SK-N-MC (cell line): ENCODE measurements at places on chromosomes 12 and 14.

- no peak for DNase-seq
These were observed 34.6 kb upstream of the PPP2R5C start for GRCh38 chr14:101726954-101727302.

- no peak for DNase-seq
These were observed 191.7 kb upstream of the DIO2 start for GRCh38 chr14:80403036-80403435.

- no peak for DNase-seq
These were observed 66.7 kb upstream of the ATP2B1 start for GRCh38 chr12:89775063-89775985.

DNA sequence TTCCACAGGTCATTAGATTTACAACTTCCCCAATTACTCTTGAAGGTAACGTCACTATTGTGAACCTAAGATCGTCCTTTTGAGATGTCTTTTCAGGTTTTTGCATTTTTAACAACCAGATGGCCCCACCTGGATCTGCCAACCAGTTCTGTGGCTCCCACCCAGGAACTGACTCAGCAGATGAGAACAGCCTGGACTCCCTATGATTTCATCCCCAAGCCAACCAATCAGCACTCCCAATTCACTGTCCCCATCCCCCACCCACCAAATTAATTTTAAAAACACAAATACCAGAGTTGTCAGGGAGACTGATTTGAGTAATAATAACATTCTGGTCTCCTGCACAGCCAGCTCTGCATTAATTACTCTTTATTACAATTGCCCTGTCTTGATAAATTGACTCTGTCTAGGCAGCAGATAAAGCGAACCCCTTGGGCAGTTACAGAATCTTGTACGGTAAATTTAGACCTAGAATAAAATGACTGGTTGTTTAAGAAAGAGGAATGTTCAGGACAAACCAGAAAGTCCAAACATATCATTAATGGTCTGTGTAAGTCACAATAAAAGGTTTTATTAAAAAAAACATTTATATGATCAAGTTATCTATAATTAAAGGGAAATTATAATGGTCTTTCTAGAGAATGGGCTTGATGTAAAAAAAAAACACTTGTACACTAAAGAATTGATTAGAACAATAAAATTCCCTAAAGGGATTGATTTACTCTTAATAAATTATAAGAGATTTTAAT is 55.8 kb downstream of the COX16 start:
- DNase-seq, result no peak

- no peak for DNase-seq
These were observed 21.1 kb upstream of the C14orf180 start for GRCh38 chr14:104558231-104559027.

DNA sequence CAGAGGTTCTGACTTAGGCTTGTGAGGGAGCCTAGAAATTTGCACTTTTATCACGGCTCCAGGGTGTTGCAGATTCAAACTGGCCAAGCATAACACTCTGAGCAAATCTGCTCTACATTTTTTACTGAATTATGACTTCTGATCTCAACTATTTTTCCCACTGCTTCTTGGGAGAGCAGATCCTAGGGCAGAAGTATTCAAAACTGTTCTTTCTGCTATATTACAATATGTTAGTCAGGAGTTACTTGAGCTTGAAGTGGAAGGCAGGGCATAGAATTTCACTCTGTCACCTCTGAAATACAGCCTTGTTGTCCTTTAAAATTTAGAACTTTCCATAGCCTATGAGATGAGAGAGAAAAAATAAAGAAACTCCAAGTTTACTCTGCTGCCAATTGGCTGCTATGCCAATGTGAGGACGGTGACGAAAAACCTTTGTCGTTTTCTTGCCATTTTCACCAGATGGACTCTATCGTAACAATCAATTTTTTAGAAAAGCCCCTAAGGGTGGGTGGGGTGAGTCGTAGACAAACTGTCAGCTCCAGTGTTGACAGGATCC is 16.4 kb upstream of the KERA start:
- DNase-seq, result no peak

DNA sequence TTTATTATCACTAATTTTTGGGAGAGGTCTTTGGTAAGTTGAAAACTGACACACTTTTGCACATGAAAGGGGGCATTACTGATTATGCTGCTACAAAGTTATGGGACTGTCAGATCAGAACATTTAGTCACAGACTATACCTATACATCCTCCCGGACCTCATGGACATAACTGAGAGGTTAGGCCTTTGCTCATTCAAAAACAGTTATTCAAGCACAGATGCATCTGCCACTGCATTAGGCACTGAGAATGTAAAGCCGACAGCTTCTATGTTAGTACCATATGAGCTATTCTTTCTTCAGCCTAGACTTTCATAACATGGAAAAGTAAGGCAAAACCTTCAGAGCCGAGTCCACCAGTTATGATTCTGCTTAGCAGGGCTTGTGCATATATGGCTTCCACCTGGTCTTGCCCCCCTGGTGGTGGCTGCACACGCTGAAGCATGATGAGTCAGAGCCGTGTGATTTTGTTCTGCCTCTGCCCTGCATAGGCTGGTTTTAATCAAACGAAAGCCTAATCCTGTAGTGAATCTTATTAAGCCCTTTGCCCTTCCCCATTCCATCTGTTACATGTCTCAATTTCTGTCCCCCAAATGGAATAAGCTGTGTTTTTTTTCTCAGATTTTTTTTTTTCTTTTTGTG is 21.8 kb upstream of the RNU6-8 start:
- no peak for DNase-seq

DNA sequence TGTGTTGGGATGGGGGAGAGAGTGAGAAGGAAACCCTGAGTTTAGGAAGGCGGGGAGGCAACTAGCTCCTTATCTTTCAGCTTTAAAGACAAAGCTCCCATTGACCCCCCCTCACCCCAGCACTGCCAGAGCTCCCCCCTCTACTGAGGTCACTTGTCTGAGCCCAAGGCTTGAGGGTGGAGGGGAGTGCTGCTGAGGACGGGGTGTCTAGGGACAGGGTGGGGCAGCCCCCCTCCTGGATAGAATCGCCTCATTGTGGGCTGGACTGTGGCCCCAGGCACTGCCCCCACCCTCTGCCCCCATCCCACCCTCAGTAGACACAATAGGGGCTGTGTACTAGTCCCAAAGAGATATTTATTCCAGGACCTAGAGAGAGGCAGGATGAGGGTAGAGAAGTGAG is 3.0 kb downstream of the ERBB3 start:
- DNase-seq, result no peak

GRCh38 chr14:95198320-95198719 is 41.0 kb upstream of the DICER1 start:
- no peak for DNase-seq

DNA sequence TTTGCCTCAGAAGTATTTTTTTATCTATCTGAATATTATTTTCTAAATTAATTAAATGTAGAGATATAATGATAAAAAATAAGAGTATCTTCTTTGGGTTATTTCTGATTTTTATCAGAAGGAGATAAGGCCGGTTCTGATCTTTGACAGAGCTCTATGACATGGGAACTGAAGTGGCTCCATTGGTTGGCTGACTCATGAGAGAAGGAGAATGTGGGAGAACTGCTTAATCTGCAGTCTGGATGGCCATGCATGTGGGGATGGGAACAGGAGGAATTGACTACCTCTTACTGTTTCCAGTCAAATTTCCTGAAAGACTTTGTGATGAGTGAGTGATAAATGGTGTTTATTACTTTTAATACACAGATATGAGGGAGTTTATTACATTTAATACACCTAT is 155.8 kb upstream of the ATP2B1 start:
- no peak for DNase-seq

DNA sequence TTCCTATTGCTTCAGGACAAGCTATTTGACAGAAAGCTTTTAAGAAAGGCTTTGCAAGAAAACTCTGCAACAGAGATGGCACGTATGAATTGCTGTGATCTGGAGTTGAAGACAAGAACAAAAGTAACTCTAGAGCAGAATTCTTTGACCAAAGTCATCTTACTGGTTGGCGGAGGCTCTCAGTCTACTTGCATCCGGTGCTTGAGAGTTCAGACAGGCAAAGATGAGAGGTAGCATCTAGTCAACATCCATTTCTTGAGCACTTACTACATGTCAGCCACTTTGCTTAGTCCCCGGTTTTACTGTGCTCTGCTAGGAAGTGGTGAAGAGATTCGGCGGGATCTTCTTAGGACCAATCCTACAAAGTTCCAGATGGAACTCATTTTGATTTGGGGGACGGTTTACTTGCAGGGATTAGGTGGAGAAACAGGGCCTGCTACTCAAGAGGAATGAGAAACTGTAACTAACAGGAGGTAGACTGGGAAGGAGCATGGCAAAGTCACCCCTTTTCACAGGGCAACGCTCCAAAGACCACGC is 404 bp upstream of the CCDC91 start:
- no peak for DNase-seq

- DNase-seq, result no peak
These were observed 20.7 kb upstream of the TMEM106C start for GRCh38 chr12:47942614-47943225.

DNA sequence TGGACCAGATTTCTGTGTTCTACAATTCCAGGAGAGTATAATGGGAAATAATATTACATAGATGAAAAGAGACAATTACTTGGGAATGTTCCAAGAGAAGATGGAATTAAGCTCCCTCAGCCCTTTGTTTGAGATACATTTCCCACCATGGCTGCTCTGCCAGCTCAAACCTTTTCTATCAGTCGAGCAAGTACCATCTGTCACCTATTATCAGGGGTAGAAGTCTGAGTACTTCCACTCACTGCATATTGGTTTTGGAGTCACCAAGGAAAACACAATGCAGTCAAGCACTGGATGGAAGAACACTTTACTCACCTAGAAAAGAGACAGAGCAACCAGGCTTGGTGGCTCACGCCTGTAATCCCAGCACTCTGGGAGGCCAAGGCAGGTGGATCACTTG is 270.4 kb upstream of the FAR2 start:
- DNase-seq, result no peak

- DNase-seq, result no peak
These were observed 909.4 kb upstream of the LRFN5 start for GRCh38 chr14:40697231-40697630.

GRCh38 chr14:53855574-53855973 is 101.1 kb downstream of the BMP4 start:
- DNase-seq, result no peak

GRCh38 chr12:124457287-124458219 is 109.9 kb downstream of the NCOR2 start:
- DNase-seq, result peak; percentile 26

- DNase-seq, result no peak
These were observed 371.3 kb downstream of the TMEM121 start for GRCh38 chr14:105897725-105898113.

- no peak for DNase-seq
These were observed 277.4 kb downstream of the CCER1 start for GRCh38 chr12:90677552-90677951.

GRCh38 chr12:42935756-42936155 is 346.2 kb upstream of the PRICKLE1 start:
- DNase-seq, result no peak

DNA sequence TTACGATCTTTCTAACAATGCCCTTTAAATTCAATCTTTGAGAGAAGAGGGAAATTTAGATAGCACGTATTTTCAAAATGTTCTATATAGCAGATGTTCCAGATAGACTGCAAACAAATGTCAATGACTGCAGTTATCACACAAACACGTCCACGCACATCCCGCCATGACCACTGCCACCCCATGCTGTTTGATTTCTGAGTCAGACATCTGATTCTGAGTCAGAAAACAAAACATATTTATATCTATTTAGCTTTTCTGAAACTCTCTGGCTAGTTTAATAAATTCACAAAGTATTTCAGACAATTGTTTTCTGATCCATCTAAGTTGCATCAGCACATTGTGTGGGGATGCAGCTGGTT is 105.9 kb upstream of the BCAT1 start:
- no peak for DNase-seq

GRCh38 chr12:109864916-109865315 is 15.4 kb downstream of the GLTP start:
- no peak for DNase-seq

GRCh38 chr12:105562199-105562971 is 231.9 kb downstream of the C12orf75 start:
- no peak for DNase-seq
